ENCODE measurements at places on chromosomes 12 and 14. TPM values are rescaled to one million over a fixed set of nuclear protein-coding genes. Genes with fewer than 3 reads are reported as not detected.

- no peak for DNase-seq
These were observed 1.3 kb upstream of the NR1H4 start for GRCh38 chr12:100472325-100472724.

AHNAK2 gene
- 47.2 TPM for total RNA-seq

GRCh38 chr12:9707864-9708808 lies 24.8 kb downstream of the CLECL1 start:
- DNase-seq = no peak

GPX2 gene
- not detected for total RNA-seq

- DNase-seq = no peak
These were observed 6.9 kb upstream of the KRT74 start for GRCh38 chr12:52580496-52580895.

DNA sequence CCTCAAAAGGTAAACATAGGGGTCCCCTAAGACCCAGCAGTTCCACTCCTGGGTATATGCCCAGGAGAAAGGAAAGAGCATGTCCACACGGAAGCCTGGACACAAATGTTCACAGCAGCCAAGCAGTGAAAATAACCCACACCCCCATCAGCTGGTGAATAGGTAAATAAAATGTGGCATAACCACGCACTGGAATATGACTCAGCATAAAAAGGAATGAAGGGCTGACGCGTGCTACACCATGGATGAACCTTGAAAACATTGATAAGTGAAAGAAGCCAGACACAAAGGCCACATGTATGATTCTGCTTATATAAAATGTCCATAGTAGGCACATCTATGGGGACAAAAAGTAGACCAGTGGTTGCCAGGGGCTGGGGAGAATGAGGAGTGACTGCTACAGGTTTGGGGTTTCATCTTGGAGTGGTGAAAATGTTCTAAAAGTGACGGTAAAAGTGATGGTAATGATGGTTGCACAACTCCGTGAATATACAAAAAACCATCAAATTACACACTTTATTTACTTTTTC lies 3.8 kb upstream of the SCARB1 start:
- DNase-seq = no peak

DNA sequence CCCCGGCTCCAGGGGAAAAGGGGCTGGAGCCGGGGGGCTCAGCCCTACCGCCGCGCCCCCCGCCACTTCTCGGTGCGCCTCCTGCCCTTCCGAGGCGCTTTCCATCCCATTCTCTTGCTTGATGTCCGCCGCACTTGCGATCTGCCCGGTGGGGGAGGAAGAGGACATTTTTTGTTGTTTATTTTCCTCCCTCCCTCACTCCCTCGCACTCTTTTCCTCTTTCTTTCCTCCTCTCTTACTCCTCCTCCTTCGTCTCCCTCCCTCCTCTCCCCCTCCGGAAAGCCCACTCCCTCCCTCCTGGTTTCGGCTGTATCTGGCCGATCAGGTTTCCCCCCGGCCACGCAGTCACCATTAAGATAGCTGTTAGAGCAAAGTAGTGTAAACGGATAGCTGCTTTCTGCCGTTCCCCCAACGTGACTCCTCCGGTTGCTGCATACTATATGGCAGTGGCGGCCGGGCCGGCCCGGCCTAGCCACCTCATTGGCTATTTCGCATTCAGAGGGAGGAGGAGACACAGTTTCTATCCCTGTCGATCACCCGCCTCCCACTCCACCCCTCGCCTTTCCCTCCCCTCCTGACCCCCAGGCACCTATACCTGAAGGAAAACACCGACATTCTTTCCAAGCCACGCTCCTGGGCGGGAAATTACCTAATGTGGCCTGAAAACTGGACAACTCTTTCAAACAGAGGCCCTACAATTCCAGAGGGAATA lies at the start of gene SIX4:
Gene SIX4 (minus strand): TSS at position 445 of the 712 bp plus-strand sequence. CDS start 277 bp downstream, at position 168.
- DNase-seq = no peak
